ENCODE measurements at places on chromosomes 12 and 14.
A peak's percentile ranks its signal among the peaks of the same experiment; 100 is the strongest.

DNA sequence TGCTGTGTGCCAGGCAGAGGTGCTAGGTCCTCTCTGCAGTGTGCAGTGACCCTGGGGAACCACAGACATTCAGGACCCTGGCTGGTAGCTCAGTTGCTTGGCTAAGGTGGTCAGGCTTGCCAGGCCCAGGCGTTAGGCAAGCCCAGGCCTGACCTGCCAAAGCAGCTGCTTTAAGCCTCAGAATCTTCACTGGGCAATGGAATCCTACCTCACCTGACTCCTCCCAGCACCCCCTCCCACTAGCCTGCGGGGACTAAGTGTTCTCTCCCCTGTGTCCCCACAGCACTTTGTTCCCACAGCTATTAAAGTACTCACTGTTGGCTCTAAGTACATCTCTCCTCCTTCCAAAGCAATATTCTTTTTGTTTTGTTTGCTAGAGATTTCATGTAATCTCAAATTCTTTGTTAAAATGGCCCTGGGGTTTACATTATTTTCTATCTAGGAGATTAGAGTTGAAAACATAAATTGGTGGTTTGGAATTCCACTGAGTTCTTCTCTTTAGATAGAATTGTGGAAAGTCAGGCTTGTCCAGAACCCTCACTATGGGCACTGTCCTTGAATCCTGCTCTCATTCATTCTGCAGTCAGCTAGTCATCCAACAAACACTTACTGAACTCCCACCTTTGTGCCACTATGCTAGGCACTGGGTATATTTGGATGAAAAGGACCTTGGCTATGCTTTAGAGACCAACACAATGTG, 44.4 kb downstream of the DGLUCY start:
- no peak for DNase-seq

DNA sequence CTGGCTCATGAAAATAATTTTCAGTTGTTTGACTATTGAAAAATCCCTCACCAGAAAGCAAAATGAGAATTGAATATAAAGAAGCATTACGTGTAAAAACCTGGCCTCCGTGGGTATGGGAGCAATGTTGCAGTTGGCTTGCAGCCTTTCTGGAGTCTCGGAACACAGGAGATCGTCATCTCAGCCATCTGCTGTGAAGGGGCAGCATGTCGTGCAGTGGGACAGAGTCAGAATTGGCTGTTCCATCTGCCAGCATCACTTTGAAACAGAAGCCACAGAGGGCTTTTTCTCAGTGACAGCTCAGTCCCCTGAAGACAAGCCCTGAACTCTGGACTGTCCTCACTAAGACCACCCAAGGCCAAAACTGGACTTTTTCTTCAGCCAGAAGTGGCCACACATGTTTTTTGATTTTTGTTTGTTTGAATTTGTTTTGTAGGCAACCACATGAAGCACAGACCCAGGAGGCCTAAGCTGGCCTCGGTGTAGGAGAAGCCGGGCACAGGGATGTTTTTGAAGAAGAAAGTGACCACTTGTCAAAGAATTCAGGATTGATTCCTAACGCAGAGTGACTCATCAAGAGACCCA, 170.8 kb upstream of the DYRK2 start:
- no peak for DNase-seq

DNA sequence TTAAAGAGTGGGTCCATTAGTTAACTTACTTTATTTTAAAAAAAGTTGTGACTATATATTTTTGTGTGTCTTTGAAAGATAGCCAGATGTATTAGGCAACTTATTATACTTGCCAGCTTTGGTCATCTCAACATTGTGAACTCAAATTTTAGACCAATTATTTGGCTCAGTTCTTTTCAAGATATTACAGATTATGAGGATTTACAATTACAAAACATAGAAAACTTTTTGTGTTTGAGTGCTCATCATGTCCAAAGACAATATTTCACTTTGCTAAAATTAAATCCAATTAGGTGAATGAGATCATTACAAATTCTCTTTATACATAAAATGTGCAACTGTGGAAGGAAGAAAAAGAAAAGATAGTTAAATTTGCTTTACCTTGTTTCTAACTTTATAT, 18.3 kb upstream of the PDE3A start:
- DNase-seq = no peak

DNA sequence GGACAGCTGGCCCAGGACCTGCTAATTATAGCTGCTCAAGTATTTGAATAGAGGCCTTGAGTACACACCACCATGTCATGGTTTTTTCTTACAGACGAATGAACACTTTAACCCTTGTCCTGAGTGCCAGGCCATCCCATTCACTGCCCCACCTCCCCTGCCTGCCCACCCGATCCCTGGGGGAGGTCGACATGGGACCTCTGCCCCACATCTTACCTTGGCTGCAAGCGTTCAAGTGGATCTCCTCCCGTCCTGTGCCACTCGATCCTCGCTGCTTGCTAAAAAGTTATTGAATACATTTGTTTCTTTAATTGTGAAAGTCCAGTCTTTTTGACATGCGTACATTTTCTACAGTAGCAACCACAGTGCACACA, 10.3 kb downstream of the RTL1 start:
- peak; percentile 2 for DNase-seq

DNA sequence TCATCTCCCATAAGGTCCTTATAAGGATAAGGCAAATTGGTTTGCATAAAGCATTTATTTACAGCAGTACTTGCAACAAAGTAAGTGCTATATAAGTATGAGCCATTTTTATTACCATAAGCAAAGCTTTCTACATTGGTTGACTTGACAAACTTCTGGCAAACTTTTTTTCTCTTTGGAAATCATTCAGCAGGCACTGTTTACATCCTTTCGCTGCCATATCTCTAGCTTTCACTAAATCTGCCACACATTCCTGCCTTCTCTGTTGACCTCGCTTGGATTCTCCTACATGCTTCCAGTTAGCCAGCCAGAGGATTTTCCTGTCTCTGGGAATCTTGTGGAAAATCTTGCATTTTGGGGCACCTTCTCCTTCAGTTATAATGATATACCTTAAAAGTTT, 21.8 kb upstream of the HDAC7 start:
- no peak for DNase-seq

DNA sequence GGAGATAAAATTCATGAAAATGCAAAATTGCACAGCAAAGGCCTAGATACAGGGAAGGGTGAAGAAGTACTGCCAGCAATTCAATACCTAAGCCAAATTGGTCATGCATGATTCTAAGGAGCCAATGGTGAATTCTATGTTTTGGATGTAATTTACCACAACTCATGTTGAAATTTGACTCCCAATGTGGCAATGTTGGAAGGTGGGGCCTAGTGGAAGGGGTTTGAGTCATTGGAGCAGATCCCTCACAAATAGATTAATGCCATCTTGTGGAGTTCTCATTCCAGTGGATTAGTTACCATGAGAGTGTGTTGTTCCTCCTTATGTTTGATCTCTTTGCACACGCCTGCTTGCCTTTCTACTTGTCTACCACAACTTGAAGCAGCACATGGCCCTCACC, 194.0 kb upstream of the ALG10 start:
- no peak for DNase-seq

DNA sequence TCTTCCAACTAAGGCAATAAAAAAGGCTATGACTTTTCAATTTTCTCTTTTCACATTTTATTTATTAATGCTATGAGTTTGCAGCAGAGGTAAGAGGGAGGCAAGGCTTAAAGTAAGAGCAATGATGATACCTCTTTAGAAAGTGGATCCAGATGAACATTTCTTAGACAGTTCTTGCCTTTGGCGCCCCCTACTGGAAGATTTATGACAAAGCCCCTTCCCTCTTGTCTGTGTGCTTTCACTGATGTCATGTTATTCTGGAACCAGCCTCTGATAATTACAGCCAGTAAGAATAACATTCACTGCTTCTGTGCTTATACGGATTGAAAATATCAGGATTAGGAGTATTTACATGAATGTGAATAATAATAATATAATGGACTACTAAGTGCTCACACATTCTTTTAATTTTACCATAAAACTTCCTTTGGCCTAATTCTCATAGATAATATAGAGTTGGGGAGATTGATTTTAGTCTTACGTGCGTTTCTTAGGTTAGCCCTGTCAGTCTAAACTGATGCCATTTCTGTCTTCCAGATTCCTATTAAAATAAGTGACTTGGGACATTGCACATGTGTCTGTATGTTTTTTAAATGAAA, 1929.9 kb upstream of the SEL1L start:
- DNase-seq = no peak

DNA sequence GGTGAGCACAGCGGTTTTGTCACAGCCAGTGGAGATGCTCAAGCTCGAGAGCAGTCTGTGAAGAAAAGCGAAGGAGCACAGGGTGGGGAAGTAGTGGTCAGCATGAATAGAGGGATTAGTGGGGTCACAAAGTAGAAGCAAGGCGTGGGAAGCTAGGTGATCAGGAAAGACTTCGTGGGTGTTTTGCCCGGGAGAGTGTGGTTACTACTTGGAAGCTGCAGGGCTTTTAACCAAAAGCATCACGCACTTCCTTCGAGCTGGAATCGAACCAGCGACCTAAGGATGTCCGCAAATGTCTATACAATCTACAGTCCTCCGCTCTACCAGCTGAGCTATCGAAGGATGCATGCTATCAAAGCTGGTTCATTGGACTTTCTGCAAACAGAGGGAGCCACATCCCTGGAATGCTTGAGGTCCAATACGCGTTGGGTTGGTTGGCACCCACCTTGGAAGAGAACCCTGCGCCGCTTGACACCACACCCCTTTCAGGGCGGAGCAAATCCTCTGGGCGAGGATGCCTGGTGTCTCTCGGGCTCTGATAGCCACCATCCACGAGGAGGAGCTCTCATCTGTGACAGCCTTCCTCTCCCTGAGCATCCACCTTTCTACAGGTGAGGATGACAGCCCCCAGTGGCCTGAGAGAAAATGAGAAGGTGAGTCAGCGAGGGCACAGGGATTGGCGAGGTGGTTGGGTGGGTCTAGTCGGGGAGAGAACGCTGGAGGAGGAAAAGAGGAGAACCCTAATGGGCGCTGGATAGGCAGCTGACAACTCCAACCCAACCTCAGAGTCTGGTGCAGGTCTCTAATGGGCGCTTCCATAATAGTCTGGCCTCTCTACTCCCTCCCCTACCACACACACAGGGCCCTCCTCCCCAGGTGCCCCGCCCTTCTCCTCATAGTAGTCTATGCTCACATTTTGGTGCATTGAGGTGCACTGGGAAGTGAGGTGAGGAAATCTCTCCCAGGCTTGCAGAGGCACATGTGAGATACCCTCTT, 16.0 kb upstream of the OR6S1 start:
- no peak for DNase-seq

DNA sequence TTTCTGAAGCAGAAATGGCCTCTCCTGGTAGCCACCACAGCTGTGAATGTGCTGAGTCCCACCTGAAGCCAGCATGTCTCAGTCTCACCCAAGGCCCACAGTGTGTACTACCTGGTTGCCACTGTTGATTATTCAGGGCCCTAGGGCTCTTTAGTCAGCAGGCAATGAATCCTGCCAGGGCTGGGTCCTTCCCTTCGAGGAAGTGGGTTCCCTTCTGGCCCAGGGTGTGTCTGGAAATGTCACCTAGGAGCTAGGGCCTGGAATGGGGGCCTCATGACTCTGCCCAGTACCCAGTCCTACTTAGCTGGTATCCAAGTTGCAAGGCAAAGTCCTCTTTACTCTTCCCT, 207.4 kb downstream of the SYNE2 start:
- no peak for DNase-seq

DNA sequence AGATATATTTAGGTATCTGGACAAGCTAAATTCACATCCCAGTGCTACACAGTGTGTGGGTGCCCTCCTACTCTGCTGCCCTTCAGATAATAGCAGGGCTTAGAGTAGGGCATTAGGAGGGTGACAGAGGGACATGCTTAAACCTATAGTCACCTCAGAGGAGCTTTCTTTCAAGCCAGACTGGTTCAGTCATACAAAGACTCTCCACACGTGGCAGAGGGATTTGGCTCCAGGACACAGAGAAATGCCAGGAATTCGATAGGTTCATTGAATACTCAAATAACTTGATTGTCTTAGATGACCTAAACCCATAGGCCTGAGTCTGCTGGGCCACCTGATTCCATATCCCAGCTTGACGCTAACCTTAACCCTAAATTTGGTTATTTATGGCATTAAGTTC, 163.5 kb downstream of the TPH2 start:
- no peak for DNase-seq

DNA sequence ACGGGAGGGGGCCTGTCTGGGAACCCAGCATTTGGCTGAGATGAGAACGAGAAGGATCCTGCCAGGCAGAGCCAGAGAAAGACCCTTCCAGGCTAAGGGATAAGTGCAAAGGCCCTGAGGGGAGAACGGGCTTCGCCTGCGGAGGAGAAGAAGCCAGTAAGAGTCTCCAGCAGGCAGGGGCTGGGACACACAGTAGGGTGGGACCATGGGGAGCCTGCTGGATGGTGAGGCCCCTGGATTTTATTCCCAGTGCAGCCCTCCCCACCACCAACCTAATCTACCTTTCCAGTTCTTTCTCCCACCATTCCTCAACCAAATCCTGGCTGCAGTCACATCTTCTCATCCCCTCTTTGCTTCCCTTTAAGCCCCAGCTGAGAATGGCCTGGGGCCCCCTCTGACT, 12.6 kb downstream of the RAPGEF3 start:
- DNase-seq = no peak

GRCh38 chr14:77322250-77322902, 1.5 kb downstream of the GSTZ1 start:
- DNase-seq = no peak

- no peak for DNase-seq
Measured at GRCh38 chr14:78245238-78245637, 75.1 kb downstream of the NRXN3 start.

- DNase-seq = no peak
Measured at GRCh38 chr14:104521816-104522745, 57.5 kb upstream of the C14orf180 start.

DNA sequence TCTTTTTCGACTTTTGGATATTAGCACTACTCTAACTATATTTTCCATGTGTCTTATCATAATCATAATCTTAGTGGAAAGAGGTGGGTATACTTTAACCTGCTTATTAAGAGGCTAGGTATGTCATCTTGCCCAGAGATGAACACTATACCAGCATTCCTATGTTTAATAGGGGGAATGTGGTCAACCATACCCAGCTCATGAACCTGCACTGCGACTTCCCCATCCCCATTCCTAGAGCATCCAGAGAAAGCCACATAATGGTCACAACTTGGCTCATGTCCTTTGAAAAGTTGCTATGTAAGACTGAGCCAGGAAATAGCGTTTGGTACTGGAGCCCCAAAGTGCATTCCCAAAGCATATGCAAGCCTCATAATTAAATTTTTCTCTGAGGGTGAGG, 55.2 kb downstream of the TMCC3 start:
- no peak for DNase-seq

GRCh38 chr14:96176811-96177211, 27.8 kb upstream of the BDKRB2 start:
- no peak for DNase-seq

GRCh38 chr12:11967376-11968047, 103.2 kb upstream of the BCL2L14 start:
- DNase-seq = no peak

Measured in activated naive CD8-positive, alpha-beta T cell treated with anti-CD3 and anti-CD28 coated beads, Interleukin-2, amount 10 ng/mL, durations not matched to agents 7 days and 5 days (primary cell).